AG04449 (cell line): ENCODE measurements at places on chromosomes 2 and 18.

DNA sequence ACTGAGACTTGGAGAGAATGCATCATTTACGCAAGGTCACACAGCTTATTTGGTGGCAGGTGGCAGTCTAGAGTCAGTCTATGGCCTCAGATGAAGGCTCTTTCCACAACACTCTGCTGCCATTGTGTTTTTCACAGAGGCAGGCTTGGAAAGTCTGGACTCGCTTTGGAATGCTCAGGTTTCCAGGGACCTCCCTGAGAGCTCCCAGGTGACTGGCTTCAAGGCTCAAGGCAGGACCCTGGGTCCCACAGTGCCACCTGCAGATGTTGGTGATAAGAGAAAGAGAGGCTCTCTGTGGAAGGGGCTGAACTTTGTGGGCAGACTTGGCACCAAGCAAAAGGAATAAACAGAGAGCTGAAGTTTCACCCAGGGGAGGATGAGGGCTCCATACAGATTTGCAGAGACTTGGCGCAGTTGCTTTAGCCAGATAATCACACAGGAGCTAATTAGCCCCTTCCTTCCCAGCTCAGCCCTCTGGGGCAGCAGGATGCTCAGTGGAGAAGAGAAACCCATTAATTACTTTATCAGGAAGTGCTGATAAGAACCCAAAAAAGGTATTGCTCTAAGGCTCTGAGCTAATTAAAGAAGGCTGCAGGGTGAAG lies 103.5 kb downstream of the LBH start:
- no peak for DNase-seq

GRCh38 chr18:52829320-52829719 lies 489.3 kb downstream of the DCC start:
- no peak for DNase-seq

GRCh38 chr2:96514521-96514920 lies 9.4 kb upstream of the NEURL3 start:
- DNase-seq: no peak

DNA sequence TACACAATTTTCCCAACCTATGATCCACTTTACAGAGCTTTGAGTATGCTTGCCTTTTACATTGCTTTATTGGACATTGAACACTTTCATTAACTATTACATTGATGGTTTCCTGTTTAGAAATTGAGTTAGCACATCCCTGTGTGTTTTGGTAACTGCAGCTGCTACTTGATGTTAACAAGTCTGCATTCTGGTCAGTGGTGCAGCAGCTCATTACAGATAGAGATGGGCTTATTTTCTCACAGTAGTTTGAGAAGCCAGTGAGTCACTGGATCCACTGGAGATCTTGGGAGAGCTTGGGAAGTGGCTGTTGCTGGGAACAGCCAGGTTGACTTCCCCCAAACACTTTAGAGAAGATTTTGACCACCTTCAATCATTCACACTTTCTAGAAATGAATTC lies 150.5 kb downstream of the ARHGAP15 start:
- DNase-seq: no peak

DNA sequence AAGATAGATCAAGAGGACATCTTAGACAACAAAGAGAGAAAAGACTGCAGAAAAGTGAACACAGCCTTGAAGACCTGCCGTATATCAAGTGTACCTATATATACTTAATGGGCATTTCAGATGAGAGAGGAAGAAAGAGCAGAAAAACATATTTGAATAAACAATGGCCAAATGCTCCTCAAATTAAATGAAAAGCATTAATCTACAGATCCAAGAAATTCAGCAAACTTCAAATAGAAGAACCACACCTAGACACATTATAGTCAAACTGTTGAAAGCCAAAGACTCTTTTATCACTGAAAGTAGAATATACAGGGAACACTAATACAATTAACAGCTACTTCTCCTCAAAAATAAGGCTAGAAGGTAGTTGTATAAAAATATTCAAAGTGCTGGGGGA lies 18.7 kb upstream of the TTL start:
- no peak for DNase-seq

GRCh38 chr2:231223458-231223976 lies 25.1 kb downstream of the ARMC9 start:
- no peak for DNase-seq

- no peak for DNase-seq
Observed at GRCh38 chr2:42999856-43000241, 207.5 kb upstream of the HAAO start.

- DNase-seq: no peak
Observed at GRCh38 chr2:37784759-37785149, 113.3 kb upstream of the CDC42EP3 start.

- no peak for DNase-seq
Observed at GRCh38 chr18:57062844-57063243, 84.0 kb upstream of the BOD1L2 start.

GRCh38 chr2:120037995-120038541 lies 25.2 kb downstream of the EPB41L5 start:
- DNase-seq: no peak

- DNase-seq: no peak
Observed at GRCh38 chr2:214899751-214900150, 90.3 kb upstream of the BARD1 start.

GRCh38 chr2:112183327-112184025 lies 45.3 kb downstream of the FBLN7 start:
- DNase-seq: no peak

DNA sequence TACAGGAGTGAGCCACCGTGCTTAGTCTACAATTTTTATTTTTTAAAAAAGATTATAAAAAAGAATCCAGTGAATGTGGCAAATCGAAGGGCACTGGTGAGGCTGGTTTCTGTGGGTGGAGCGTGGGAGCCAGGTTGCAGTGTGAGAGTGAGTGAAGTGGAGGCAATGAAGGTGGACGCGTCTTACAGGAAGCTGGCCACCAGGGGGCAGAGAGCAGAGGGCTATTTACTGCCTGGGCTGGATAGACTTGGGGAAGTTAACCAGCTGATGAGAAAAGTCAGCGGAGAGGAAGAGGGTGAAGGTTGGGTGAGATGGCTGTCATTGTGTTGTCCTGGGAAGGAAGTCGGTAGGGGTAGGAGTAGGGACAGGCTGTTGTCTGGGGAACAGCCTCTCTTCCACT lies 6.8 kb downstream of the SCTR start:
- DNase-seq: no peak

DNA sequence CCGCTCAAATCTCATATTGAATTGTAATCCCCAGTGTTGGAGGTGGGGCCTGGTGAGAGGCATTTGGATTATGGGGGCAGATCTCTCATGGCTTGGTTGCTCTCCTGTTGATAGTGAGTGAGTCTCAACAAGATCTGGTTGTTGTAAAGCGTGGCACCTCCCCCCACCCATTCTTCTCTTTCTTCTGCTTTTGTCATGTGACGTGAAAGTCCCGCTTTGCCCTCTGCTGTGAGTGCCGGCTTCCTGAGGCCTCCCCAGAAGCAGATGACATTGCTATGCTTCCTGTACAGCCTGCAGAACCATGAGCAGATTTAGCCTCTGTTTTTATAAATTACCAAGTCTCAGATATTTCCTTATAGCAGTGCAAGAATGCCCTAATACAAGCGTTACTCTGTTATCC lies 673.8 kb downstream of the ADCYAP1 start:
- DNase-seq: no peak

DNA sequence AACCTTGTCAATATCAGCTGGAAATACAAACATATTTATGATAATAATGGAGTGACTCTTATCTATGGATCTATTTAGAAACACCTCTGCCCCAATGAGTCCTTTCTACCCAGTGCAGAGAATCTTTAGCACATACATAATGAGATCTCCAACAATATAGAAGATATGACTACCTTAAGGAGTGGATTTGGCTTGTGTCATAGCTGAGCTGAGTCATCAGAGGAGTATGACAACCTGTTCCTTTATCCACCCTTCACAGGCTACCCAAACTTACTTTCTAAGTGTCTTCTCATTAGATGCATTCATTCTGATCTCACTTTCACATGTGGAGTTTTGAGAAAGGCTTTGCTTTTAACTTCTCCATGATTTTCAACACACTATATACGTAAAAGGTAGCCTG lies 1218.9 kb downstream of the DSC3 start:
- DNase-seq: no peak

DNA sequence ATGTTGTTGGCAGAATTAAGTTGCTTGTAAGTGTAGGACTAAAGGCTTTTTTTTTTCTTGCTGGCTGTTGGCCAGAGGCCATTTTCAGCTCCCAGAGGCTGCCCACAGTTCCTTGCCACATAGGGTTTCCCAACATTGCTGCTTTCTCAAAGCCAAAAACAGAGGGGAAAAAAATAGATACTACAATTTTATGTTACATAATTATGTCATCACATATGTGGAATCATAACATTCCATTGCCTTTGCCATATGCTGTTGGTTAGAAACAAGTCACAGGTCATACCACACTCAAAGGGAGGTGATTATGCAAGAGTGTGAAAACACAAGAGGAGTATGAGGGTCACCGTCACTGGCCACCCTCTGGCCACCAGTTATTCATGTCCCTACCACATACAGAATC lies 154.5 kb downstream of the RTN4 start:
- no peak for DNase-seq

- no peak for DNase-seq
Observed at GRCh38 chr2:62471816-62472215, 34.2 kb downstream of the TMEM17 start.

DNA sequence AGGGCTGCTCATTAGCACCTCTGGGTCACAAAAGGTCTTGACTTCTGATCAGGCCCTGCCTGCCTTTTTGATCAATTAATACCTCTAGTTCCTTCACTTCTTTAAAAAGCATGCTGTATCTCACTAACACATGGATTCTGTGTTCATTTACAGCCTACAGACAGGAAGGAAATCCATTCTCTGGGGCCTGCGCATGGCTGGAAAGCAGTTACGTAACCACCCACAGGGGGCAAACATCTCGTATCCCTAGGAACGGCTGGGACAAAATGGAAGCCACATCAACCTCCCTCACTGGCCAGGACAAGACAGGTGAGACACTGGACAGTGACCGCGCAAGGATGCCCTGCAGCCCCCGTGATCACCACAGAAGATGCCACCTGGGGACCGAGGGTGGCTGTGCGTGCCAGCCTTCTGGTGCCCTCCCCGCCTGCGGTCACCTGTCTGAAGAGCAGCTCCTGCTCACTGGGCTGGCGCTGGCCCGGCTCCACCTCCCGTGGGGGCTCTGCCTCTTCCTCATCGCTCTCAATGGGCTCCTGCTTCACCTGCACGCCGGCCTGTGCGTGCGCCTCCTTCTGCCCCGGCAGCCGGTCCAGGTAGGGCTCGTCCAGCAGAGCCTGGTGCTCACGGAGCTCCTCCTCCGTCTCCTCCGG lies 266.9 kb downstream of the TWIST2 start:
- no peak for DNase-seq

DNA sequence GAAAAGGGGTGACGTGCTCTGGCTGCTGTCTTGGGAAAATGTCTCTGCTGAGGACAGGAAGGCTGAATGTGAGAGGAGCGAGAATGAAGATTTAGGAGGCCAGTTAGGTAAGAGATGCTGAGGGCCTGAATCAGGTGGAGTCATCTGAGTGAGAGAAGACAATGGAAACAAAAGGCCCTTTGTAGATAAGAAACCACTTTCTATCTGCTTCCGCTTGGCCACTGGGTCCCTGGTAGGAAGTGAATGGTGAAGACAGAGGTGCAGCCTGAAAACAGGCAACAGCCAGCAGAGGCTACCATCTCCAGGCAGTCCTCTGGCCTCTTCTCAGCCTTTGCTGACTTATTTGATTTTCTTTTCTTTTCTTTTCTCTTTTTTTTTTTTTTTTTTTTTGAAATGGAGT lies 374.0 kb upstream of the SLC14A2 start:
- no peak for DNase-seq

GRCh38 chr18:25561918-25562317 lies 210.0 kb upstream of the ZNF521 start:
- no peak for DNase-seq

- no peak for DNase-seq
Observed at GRCh38 chr2:217521820-217522219, 481.0 kb downstream of the TNS1 start.

- no peak for DNase-seq
Observed at GRCh38 chr2:167790781-167791450, 456.5 kb downstream of the STK39 start.

DNA sequence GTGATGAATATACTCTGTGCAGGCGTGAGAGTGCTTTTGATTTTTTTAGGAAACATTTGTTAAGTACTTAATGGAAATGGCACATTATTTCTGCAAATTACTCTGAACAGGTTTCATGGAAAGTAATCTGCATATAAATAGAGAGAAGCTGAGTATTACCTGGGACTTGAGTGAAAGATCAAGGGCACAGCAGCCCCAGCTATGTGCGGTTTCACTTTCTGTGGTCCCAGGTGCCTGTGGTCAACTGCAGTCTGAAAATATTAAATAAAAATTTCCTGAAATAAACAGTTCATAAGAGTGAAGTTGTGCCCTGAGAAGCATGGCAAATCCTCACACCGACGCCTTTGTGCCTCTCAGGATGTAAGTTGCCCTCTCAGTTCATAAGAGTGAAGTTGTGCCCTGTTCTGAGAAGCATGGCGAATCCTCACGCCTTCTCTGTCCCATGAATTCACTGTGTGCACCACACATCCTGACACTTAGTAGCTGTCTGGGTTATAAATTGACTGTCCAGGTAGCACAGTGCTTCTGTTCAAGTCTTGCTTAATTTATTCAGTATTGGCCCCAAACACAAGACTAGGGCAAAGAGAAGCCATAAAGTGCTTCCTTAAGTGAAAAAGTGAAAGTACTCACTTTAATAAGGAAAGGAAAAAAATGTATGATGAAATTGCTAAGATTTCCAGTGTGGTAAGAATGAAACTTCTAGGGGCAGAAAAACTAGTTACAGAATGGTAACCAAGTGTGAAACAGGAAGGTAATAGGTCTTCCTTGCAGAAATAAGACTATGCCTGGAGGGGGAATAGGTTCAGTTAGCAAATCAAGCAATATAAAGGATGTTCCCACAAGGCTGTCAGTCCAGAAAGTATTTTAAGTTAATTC lies 4.3 kb upstream of the SNTG2 start:
- DNase-seq: no peak

DNA sequence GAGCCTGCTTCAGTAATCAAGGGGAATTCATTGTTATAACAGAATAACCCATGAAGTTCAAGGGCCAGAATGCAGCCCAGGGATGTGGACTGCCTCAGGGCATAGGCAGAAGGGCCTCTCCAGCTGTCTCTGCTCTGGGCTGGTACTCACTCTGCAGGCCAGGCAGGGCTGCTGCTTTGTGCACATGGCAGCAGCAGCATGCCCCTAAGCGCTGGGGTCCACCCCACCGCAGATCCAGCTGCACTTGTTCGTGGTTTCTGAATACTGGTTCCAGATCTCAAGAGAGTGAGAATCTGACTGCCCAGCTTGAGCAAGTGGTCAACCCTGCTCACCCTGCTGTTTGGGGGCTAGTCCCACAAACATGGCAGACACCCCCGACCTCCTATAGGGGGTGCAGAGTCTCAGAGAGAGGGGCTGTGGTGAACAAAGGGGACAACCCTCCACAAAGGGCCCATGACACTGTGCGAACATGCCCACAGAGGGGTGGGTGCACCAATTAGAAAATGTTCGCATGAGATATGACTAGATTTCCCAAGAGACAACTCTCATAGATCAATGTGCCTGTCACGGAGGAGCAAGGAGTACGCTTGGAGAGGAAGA lies 87.3 kb downstream of the ACTR3 start:
- DNase-seq: no peak

DNA sequence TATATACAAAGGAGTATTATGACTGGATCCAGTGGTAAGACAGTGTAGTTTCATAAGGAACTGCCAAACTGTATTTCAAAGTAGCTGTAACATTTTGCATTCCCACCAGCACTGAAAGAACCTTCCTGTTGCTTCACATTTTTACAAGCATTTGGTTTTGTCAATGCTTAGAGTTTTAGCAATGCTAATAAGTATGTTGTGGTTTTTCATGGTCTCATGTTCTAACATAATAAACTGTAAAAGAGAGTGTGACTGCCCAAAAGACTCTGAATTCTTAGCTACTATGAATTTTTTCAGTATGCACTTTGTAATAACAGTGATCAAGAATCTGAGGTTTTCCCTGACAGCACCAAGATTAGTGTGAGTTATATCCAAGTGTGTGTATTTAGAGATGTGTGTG lies 604.2 kb downstream of the XIRP2 start:
- no peak for DNase-seq
